ENCODE measurements at places on chromosomes 13 and 19.

GRCh38 chr13:109281903-109282635 lies 504.3 kb downstream of the IRS2 start:
- no peak for DNase-seq

GRCh38 chr19:48696353-48697010 lies 711 bp downstream of the FUT2 start:
- DNase-seq: no peak

DNA sequence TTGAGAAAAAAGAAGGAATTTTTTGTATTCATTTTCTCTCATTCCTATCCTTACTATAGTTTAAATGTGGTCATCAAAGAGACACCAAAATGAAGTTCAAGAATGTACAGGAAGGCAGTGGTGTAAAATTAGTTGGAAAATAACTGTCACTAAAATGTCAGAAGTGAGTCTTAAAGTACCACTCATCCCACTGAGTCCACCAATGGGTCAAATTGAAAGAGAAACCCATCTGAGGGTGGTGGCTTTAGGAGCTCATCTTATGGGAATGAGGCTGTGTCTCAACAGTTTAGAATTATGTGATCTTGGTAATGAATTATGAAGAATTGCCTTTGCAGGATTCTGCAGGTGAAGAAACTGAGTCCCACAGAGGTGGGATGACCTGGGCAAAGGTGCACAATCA lies 403.5 kb downstream of the FGF9 start:
- no peak for DNase-seq

- DNase-seq: no peak
Observed at GRCh38 chr13:71577127-71577526, 289.9 kb downstream of the DACH1 start.

DNA sequence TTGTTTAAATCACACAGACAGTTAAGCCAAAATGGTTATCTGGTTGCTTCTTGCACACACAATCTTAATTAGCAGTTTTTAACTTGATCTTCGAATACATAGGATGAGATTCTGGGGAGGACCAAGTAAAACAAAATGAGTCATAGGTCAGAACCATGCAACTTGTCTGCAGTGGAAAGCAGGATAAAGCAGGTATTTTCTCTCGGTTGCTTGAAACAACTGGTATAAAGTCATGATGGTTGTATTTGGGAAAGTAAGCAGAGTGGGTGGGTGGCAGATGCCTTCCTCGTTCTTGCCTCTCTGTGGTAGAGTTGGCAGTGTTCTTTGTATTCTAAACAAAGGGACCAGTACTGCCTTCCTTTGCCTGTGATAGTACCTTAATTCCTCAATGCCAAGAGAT lies 167.0 kb downstream of the COG6 start:
- DNase-seq: no peak

DNA sequence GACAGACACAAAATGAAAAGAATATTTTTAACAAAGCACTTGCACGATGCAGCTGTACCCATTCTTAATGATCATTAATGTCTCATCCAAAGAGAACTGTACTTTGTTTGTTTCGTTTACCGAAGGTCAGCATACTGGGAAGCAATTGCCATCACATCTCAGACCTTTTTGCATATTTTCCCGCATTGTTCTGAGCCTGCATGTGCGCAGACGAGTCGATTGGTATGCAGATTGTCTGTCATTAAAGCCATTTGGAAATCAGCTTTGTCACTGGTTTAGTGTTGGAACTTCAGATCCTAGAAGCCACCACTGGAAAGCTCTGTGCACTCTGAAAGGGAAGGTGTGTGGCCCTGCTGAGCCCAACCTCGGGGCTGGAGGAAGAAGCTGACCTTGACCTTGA lies 15.6 kb downstream of the SPACA7 start:
- no peak for DNase-seq

GRCh38 chr19:40640744-40641143 lies 39.6 kb downstream of the LTBP4 start:
- DNase-seq: no peak

- DNase-seq: no peak
Observed at GRCh38 chr13:113971471-113972231, 2.2 kb downstream of the C13orf46 start.

- peak; percentile 87 for DNase-seq
Observed at GRCh38 chr13:59112221-59112718, 1051.5 kb downstream of the DIAPH3 start.

DNA sequence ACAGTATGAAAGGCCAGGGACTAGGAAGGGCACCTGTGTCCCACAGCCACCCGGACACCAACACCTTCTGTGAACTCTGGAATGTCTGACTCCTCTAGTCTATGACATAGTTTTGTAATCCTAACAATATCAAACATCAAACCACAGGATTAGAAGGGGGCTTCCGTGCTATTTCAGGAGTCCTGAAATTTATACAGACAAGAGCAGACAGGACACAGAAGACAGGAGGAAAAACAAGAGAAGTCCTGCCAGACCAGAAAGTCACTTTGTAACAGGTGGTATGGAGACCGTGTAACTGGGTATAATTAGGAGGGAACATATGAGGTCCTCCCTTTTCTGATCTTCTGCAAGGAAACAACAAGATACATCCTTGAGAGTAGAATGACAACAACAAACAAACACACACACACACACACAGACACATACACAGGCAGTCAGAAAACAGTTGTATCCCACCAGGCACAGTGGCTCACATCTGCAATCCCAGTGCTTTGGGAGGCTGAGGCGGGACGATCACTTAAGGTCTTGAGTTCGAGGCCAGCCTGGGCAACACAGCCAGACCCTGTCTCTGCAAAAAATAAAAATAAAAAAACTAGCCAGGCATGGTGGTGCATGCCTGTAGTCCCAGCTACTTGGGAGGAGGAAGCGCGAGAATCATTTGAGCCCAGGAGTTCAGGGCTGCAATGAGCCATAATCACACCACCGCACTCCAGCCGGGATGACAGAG lies 13.1 kb downstream of the INSR start:
- no peak for DNase-seq

- no peak for DNase-seq
Observed at GRCh38 chr13:68128297-68128915, 898.3 kb upstream of the PCDH9 start.

DNA sequence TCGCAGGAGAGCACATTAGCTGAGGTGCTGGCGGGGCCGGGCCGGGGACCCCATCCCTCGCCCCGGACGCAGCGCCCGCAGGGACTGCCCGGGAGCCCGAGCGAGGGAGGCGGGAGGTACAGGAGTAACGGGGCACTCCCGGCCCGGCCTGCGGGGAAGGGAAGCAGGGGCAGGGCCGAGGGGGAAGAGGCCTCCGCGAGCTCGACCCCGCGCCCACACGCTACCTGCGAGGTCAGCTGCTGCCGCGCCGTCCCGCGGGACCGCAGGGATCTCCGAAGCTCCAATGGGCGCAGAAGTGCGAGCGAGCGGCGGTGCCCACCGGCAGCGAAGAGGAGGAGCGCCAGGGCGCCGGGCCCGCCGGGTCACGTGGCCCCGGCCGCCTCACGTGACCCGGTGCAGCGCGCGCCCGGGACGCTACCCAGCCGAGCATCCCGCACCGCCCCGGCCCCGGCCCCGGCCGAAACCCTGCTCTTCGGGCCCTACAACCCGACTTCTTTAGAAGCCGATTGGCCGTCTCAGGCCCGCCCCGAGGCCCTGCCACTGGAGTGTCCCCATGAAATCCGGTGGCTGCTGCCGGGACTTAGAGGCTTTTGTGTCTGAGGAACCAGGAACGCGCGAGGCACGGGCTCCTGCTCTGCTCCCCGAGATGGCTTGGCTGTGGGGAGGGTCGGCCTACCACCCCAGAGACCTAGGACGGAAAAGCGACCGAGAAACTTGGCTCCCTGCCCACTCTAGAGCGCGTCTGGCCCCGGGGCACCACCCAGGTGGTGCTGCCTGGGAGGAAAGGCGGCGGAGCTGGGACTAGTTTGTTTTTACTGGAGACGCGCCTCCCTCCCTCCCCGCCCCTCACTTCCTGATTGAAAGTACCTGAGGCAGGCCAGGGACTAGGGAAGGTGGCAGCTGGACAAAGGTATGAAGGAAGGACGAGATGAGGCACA lies at the start of gene RCBTB1:
Gene RCBTB1, minus strand, starts transcription at position 339 of the 938 bp plus-strand sequence. CDS start 18,279 bp downstream, outside the sequence.
- DNase-seq: peak; percentile 72

DNA sequence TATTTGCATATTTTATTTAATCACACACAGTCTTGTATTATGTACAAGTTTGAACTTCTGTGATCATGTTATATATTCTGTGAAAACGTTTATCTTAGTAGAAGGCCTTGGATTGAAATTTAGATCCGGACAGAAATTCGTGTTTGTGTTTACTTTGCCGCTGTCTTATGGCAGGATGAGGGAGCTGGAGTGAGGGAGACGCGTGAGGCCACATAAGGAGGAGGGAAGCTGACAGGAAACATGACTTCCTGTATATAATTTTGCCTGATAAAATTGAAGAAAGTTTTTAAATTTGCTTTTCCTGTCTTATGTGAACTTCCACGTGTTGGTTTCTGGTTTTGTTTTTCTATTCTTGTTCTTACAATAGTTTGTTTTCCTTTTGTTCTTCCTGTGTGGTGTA lies 200.2 kb downstream of the MTUS2 start:
- no peak for DNase-seq

- DNase-seq: no peak
Observed at GRCh38 chr19:42831221-42832019, 48.1 kb downstream of the PSG1 start.

DNA sequence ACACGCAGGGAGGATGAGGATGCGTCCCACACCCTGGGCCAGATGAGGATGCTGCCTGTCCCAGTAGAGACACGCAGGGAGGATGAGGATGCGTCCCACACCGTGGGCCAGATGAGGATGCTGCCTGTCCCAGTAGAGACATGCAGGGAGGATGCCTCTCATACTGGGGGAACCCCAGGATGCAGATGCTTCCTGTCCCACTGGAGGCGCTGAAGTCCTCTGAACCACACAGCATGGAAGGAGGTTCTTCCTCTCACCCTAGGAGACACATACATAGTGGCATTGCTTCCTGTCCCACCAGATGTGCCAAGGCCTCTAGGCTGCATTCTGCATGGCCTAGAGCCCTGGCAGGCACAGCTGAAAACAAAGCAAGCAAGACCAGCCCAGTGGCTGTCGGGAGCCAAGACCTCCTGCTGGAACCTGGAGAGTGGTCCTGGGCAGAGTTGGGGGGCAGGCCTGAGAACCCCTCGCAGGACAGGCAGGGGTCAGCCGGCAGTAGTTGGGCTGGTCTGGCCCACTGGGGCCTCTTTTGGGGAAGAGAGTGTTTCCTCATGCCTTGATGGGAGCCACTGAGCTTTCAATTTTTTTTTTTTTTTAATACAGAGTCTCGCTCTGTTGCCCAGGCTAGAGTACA lies 4.3 kb downstream of the HPN start:
- DNase-seq: peak; percentile 35

GRCh38 chr13:112562254-112562653 lies 25.7 kb downstream of the TUBGCP3 start:
- DNase-seq: no peak

DNA sequence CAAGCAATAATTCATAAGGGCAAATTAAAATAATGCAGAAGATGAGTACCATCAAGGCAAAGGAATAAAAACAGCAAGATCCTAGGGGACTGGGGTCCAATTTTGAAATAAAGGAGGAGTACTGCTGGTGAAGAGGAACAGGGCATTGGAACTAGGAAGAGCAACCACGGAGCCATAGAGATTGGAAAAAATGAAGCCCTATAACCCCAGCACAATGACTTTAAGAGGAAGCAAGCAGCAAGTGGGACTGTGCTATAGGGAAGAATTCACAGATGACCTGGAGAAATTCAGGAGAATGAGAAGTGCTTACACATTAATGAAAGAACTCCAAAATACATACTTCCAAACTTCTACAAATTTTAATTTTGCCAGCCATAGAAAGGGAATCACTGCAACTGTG lies 44.9 kb upstream of the ITM2B start:
- no peak for DNase-seq

GRCh38 chr19:17027535-17027975 lies 945 bp upstream of the CPAMD8 start:
- DNase-seq: no peak

DNA sequence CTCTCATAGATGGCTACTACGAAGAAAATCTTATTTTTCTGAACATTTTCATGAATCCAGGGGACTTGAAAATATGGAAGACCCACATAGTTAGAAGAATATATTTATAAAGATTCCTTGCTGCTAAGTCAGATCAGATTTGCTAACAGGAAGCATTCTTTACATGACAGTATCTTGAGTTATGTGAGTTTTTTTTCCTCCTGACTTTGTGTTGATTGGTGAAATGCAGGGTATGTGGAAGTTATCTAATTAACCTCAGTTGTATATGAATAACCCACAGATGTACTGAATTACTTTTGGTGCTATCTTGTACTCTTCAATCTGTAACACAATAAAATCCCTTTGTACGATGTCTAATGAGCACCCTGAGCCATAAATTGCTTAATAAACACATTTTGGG lies 53.8 kb downstream of the ESD start:
- no peak for DNase-seq

- no peak for DNase-seq
Observed at GRCh38 chr19:10474962-10475451, 28.1 kb downstream of the KEAP1 start.

- no peak for DNase-seq
Observed at GRCh38 chr19:56110515-56111448, 10.3 kb downstream of the ZNF787 start.

GRCh38 chr13:81795710-81796109 lies 1454.8 kb upstream of the SPRY2 start:
- no peak for DNase-seq

GRCh38 chr13:94550062-94550738 lies 45.8 kb downstream of the TGDS start:
- peak; percentile 77 for DNase-seq

- peak; percentile 90 for DNase-seq
Observed at GRCh38 chr13:94233401-94233800, 246.1 kb downstream of the DCT start.

- DNase-seq: no peak
Observed at GRCh38 chr19:8459520-8460270, 14.9 kb downstream of the HNRNPM start.

- no peak for DNase-seq
Observed at GRCh38 chr19:29683009-29683408, 17.7 kb downstream of the PLEKHF1 start.

DNA sequence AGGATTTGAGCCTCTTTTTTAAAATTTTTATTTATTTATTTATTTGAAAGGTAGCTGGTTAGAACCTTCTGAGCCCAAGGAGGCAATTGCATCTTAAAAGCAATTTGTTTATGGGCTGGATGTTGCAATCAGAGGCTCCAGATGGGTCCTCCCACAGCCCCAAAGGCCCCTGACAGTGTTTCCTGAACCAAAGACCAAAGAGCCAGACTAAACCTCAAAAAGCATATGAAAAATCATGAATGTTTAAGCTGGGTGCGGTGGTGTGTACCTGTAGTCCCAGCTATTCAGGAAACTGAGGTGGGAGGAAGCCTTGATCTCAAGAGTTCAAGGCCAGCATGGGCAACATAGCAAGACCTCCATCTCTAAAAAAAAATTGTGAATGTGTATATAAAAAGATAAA lies 67.8 kb upstream of the RGCC start:
- DNase-seq: no peak

- DNase-seq: no peak
Observed at GRCh38 chr19:15476325-15476724, 3.0 kb downstream of the PGLYRP2 start.

- no peak for DNase-seq
Observed at GRCh38 chr13:51981355-51981754, 29.9 kb downstream of the ATP7B start.

- DNase-seq: no peak
Observed at GRCh38 chr19:51066393-51067186, 1.7 kb upstream of the KLK13 start.
